ENCODE measurements at places on chromosomes 6 and 20. TPM values are rescaled to one million over a fixed set of nuclear protein-coding genes. Genes with fewer than 3 reads are reported as not detected.
A peak's percentile ranks its signal among the peaks of the same experiment; 100 is the strongest.

- no peak for DNase-seq
These were observed 94.5 kb upstream of the PTPN1 start for GRCh38 chr20:50415516-50416268.

The MAP7 gene
- polyA plus RNA-seq = 0.13 TPM

GRCh38 chr6:79586548-79586947, 44.6 kb upstream of the SH3BGRL2 start:
- no peak for DNase-seq

The CD83 gene
- 1.9 TPM for polyA plus RNA-seq

DNA sequence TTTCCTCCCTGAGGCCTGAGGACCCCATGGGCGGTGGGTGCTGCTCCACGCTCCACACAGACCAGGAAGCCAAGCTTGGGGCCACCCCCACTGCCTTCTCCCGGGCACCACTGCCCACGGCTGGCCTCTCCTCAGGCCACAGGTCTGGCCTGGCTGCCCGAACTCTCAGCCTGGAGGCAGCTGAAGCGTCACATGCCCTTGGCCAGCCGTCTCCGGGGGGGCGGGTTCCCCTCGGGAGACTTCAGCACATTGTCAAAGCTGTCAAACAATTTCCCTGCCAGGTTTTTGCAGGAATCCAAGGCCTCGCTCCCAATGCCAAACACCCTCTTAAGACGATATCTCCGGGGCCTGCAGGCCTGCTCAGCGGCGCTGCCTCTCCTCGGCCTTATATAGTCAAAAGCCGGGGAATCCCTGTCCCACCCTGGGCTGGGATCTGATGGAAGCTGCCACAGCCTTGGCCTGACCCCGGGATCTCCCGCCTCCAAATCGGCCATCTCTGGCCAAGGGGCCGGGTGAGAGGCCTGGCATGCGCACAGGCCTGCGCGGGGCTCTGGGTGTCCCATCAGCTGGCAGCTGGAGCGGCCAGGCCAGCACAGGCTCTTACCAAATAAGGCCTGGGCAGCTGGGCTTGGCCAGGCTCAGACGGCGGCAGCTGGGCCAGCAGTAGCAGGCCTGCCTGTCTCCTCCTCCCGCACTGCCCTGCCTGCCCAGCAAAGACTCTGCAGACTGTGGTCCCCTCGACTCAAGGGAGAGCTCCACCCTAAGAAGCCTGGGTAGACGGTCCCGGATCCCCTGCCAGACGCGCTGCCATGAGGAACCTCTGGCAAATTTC, 49.7 kb downstream of the RBM38 start:
- no peak for DNase-seq

The PNLDC1 gene
- polyA plus RNA-seq = not detected

The ZNF391 gene
- polyA plus RNA-seq = 3.9 TPM

- no peak for DNase-seq
These were observed 123.2 kb downstream of the TMEM242 start for GRCh38 chr6:157200117-157200516.

- DNase-seq = no peak
These were observed 33.0 kb upstream of the LRRN4 start for GRCh38 chr20:6086868-6087267.

DNA sequence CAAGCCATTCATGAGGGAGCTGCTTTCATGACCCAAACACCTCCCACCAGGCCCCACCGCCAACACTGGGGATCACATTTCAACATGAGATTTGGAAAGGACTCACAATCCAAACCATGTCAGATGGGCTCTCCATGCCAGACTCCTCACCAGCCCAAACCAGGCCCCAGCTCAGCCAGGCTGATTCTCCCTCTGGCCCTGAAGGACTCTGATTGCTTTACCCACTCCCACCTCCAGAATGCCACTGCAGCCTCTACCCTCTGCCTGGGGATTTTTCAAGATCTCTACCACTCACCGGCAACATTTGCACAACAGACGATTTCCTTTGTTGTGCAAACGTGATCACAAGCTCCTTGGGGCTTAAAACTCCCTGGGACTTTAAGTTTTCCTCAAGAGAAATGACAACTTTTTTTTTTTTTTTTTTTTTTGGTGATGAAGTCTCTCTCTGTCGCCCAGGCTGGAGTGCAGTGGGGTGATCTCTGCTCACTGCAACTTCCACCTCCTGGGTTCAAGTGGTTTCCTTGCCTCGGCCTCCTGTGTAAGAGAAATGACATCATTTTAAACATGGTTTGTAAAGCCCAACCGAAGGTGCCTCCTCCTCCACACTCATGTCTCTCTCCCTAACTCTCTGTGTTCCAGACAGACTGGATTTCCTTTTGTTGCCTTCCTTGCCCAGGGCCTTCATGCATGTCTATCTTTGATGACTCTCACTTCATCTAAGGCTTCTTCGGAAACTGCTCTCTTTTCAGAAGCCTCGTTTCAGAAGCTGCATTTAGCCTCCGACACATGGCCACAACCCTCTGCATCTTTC, 147.0 kb downstream of the CDH26 start:
- no peak for DNase-seq

GRCh38 chr6:87921034-87921433, 126.6 kb upstream of the SPACA1 start:
- no peak for DNase-seq

The DEFB124 gene
- polyA plus RNA-seq = not detected

The PRDM13 gene
- not detected for polyA plus RNA-seq

GRCh38 chr6:23403460-23403859, 722.6 kb upstream of the NRSN1 start:
- DNase-seq = no peak

DNA sequence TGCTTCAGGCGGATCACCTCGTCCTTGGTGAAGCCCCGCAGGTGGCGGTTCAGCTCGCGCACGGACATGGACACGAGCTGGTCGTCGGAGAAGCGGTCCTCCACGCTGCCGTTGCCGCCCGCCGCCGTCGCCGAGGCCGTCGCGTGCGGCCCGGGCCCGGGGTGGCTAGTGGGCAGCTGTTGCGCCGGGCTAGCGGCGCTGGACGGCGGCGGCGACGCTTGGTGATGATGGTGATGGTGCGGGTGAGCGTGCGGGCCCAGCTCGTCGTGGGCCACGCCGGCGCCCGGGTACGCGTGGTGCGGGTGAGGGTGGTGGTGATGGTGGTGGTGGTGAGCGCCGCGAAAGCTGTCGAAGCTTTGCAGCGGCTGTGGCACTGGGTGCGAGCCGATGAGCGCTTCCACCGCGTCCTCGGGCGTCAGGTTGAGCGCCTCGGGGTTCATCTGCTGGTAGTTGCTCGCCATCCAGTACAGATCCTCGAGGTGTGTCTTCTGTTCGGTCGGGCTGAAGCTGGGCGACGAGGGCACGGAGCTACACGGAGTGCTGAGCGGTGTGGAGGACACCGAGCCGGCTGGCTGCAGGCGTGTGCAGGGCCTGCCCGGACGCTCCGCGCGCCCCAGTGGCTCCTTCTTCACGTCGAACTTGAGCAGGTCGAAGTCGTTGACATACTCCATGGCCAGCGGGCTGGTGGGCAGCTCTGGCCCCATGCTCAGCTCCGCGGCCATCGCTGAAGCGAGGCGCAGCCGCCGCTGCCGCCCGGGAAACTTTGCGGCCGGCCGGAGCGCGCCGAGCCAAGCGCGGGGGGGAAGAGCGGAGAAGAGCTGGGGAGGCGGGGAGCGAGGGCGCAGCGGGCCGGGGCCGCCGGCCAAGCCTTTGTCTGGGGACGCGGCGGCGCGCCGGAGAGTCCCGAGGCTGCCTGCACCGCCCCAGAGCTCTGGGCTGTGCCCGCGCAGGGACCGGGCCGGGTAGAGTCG, 622 bp downstream of the MAFB start:
- no peak for DNase-seq

DNA sequence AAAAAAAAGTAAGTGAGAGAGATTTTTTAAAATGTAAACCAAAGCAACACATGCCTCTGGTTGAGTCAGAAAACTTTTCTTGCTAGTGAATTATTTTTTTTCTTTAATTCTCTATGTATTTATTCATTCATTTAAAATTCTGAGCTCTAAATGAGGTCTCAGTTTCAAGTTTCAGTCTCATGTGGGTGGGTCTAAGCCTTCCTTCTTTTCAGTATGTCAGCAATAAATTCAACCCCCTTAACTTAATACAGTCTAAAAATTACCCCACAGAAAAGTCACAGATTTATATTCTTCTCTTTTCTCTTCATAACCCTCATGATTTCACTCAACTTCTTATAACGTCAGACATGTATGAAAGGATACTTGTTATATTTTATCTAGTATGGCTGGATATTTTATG, 663.3 kb upstream of the PTCHD4 start:
- no peak for DNase-seq

DNA sequence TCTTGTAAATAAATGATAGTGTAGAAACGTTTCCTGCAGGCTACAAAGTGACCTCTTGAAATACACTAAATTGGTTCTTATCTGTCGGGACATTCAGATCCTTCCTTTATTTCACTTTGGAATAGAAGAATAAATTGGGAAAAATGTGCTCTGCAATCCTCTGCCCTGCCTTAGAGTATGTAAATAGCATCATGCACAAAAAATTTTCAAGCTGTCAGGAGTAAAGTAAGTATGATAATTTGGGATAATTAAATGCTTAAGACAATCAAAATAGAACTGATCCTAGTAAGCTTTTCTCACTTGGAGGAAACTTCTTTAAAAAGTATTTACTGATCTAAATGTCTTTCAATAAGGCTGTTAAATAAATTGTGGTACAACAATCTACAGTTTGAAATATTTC, 3.1 kb upstream of the TPBG start:
- DNase-seq = no peak

DNA sequence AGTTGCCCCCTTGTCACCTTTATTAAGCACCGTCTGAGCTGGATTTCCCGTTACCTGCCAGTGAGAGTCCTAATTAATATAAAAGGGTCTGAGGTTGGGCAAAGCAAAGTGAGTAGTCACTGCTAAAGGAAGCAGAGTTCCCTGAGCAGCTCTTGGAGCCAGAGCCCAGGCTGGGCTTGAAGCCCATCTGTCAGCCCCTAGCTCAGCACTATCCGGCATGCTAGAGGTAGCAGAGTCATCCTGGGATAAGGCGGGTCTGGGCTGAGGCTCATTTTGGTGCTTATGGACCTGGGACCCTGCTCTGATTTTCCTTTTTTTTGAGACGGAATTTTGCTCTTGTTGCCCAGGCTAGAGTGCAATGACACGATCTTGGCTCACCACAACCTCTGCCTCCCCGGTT, 46.2 kb downstream of the ADNP start:
- DNase-seq = no peak

- no peak for DNase-seq
These were observed 394.5 kb downstream of the PTPRT start for GRCh38 chr20:42795111-42795695.

- peak; percentile 72 for DNase-seq
These were observed 67.4 kb downstream of the ZBTB2 start for GRCh38 chr6:151323791-151324487.

The GABRR1 gene
- polyA plus RNA-seq = not detected

- no peak for DNase-seq
These were observed 103.0 kb upstream of the KCNK16 start for GRCh38 chr6:39425346-39426072.

The TRIM27 gene
- polyA plus RNA-seq = 82.2 TPM

The CD24 gene
- polyA plus RNA-seq = 0.23 TPM

GRCh38 chr20:35297155-35297554, 4.9 kb upstream of the FAM83C start:
- DNase-seq = no peak

The NRSN1 gene
- not detected for polyA plus RNA-seq

DNA sequence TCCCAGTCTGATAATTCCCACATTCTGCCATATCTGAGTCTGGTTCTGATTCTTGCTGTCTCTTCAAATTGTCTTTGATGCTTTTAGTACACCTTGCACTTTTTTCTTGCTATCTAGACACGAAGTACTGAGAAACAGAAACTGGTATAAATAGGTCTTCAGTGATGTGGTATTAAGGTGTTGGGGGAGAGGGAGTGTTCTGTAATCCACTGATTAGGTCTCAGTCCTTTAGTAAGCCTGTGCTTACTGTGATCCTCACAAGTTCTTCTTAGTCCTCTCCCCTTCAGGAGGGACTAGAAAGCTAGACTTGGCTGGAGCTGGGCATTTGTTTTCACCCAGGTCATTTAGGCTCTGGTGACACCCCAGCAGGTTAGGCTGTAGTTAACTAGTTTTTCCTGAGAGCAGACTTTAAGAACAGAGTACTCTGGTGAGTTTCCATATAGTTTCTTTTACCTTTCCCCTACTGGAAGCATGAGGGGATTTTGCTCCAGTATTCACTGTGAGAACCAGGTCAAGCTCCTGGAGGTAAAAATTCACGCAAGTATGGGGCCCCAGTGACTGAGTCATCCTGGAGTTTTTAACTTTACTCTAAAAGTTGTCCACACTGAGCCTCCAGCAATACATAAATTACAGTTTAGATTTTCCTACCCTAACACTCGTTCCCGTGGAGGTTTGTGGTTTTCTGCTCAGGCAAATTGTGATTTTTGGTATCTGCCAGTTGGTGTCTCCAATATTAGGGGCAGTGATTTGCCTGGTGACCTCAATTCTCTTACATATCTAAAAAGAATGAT, 154.6 kb downstream of the CDKAL1 start:
- DNase-seq = peak; percentile 17

DNA sequence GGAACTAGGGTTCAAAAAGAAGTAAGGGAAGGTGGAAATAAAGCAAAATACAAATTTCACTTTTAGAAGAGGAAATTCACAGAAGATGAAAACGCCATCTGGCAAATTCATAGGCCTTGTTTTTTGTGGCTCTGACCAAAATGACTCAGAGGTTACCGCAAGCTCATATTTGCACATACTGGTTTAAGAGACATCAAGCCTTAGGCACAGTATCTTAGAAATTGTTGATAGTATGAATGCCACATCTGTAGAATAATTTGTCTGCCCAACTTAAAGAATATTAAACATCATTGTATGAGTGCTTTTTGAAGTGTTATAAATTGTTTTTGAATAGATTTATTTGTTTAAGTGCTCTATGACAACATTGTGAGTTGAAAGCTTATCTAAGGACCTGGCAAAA, 10.6 kb downstream of the TAAR1 start:
- no peak for DNase-seq

GRCh38 chr20:12722091-12722490, 286.7 kb upstream of the SPTLC3 start:
- DNase-seq = no peak

The MDC1 gene
- 11.0 TPM for polyA plus RNA-seq

DNA sequence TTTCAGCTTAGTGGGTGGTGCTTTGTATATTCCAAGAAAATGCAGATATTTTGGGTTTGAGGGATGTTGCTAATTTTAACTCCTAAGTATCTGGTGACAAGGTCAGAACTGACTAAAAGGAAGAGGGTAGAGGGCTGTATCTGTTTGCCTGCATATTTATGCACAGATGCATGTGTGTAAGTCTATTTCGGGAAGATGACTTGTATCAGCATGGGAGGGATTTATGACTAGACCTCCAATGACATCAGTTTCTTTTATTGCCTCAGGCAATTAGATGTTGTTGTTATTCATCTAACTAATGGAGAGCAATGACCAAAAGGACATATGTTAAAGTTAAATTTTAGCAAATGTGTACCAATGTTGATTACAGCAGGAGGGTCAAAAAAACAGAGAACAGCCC, 734.3 kb downstream of the QKI start:
- no peak for DNase-seq

Data from naive thymus-derived CD4-positive, alpha-beta T cell (primary cell).